ENCODE measurements at places on chromosomes 4 and X. TPM values are rescaled to one million over a fixed set of nuclear protein-coding genes. Genes with fewer than 3 reads are reported as not detected.

- H3K4me1 ChIP-seq = no peaks in the 10 kb centered on the region
- H3K4me3 ChIP-seq = no peak overlapping the region
Measured at GRCh38 chr4:37124800-37125199, 119.7 kb upstream of the NWD2 start.

DNA sequence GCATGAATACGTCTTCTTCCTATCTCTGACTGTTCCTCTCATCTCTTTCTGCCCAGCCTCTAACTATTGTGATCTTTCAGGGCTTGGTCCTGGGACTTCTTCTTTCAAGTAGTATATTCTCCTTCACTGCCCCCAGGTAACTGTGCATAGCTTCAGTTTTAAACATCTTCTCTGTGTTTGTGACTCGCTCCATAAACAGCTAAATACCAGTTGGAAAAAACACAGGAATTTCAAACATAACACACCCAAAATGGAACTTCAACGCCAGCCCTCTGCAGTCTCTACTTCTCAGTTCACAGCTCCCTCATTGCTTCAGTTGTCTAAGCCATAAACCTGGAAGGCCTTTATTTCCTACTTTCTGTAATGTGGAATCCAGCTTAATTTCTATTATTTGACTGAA, 16.6 kb downstream of the TRIML2 start:
- H3K4me3 ChIP-seq = no peak overlapping the region
- no peaks in the 10 kb centered on the region for H3K4me1 ChIP-seq
- no peaks in the 10 kb centered on the region for H3K36me3 ChIP-seq
- H3K27me3 ChIP-seq = no peaks in the 10 kb centered on the region
- no peak for DNase-seq

- H3K4me3 ChIP-seq = no peak overlapping the region
- H3K4me1 ChIP-seq = no peaks in the 10 kb centered on the region
- no peaks in the 10 kb centered on the region for H3K27me3 ChIP-seq
- H3K36me3 ChIP-seq = no peaks in the 10 kb centered on the region
- DNase-seq = no peak
- H3K27ac ChIP-seq = no peak overlapping the region
Measured at GRCh38 chr4:140969296-140969695, 164.0 kb downstream of the RNF150 start.

- H3K27me3 ChIP-seq = peaks cover 3% of the 10 kb centered on the region
- H3K36me3 ChIP-seq = no peaks in the 10 kb centered on the region
- DNase-seq = no peak
- no peak overlapping the region for H3K27ac ChIP-seq
- H3K4me3 ChIP-seq = peak overlapping the region; percentile 84
Measured at GRCh38 chrX:11786862-11787261, 28.8 kb downstream of the MSL3 start.

DNA sequence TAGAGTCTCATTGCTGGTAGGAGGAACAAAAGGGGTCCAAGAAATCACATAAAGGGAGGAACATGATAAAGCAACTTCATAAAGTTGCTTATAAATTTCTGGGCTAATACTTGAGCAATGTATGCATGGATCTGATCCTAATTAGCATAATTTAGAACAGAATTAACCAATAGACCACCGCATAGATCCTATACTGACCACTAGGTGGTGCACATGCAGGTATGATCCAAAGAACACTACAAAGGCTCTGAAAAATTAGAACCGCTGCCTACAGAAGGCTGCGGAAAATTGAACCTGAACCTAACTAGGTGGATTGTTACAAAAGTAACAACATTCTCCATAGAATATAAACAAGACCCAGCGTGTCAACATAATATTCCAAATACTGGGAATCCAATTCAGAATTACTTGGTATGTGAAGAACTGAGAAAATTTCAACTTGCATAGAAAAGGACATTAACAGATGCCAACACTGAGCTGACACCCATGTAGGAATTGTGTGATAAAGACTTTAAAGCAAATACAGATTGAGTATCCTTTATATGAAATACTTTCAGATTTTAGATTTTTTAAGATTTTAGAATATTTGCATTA, 23.3 kb downstream of the BRCC3 start:
- no peaks in the 10 kb centered on the region for H3K27me3 ChIP-seq
- no peaks in the 10 kb centered on the region for H3K4me1 ChIP-seq
- H3K27ac ChIP-seq = no peak overlapping the region
- H3K4me3 ChIP-seq = no peak overlapping the region
- peaks cover 3% of the 10 kb centered on the region for H3K36me3 ChIP-seq

- no peak overlapping the region for H3K4me3 ChIP-seq
- no peaks in the 10 kb centered on the region for H3K4me1 ChIP-seq
Measured at GRCh38 chrX:15946783-15947580, 92.4 kb upstream of the AP1S2 start.

DNA sequence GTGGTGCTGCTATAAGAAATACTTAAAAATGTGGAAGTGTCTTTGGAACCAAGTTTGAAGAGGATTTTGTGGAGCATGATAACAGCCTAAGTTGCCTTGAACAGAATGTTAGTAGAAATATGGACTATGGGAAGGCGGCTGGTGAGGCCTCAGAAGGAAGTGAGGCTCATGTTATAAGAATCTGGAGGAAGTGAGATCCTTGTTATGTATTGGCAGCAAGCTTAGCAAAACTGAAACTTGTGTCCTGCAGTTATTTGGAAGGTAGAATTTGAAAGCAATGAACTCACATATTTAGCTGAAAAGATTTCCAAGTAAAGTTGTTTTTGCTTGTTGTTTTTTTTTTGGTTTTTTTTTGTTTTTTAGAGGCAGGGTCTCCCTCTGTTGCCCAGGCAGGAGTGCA, 13.6 kb upstream of the MED14 start:
- H3K4me3 ChIP-seq = no peak overlapping the region
- no peak overlapping the region for H3K27ac ChIP-seq
- no peaks in the 10 kb centered on the region for H3K4me1 ChIP-seq
- H3K27me3 ChIP-seq = peaks cover 13% of the 10 kb centered on the region

DNA sequence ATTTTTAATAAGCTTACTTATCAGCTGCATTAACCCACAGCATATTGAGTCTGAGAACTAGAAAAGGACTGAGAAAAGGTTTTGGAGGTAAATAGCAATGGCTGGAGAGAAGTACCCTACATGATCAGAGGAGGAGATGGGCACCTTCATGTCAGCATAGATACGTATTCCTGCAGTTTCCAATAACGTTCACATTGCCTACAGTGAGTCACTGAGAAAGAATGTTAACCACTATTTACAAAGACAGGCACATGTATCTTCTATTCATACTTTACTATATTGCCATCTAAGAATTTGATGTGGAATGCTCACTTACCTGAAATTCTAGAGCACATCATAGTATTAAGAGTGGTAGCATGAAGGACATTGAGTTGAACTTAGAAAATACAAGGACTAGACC, 92.5 kb downstream of the TLL1 start:
- H3K4me1 ChIP-seq = no peaks in the 10 kb centered on the region
- H3K36me3 ChIP-seq = no peaks in the 10 kb centered on the region
- H3K27me3 ChIP-seq = no peaks in the 10 kb centered on the region
- DNase-seq = no peak
- H3K27ac ChIP-seq = no peak overlapping the region
- H3K4me3 ChIP-seq = no peak overlapping the region

GRCh38 chrX:65587616-65588526, 53.3 kb upstream of the LAS1L start:
- no peak overlapping the region for H3K27ac ChIP-seq
- peaks cover 4% of the 10 kb centered on the region for H3K27me3 ChIP-seq
- no peak for DNase-seq
- no peaks in the 10 kb centered on the region for H3K4me1 ChIP-seq

- H3K27me3 ChIP-seq = peaks cover 2% of the 10 kb centered on the region
- peak; percentile 56 for DNase-seq
- no peaks in the 10 kb centered on the region for H3K36me3 ChIP-seq
- peak overlapping the region; percentile 83 for H3K27ac ChIP-seq
- peak overlapping the region; percentile 86 for H3K4me3 ChIP-seq
Measured at GRCh38 chrX:41009850-41010846, 75.1 kb upstream of the USP9X start.

- H3K27me3 ChIP-seq = peaks cover 9% of the 10 kb centered on the region
- H3K27ac ChIP-seq = no peak overlapping the region
- DNase-seq = no peak
- no peaks in the 10 kb centered on the region for H3K36me3 ChIP-seq
- H3K4me1 ChIP-seq = no peaks in the 10 kb centered on the region
Measured at GRCh38 chrX:17848545-17849265, 12.4 kb downstream of the RAI2 start.

- no peak for DNase-seq
- no peaks in the 10 kb centered on the region for H3K4me1 ChIP-seq
- H3K27me3 ChIP-seq = peaks cover 1% of the 10 kb centered on the region
- H3K27ac ChIP-seq = no peak overlapping the region
- no peak overlapping the region for H3K4me3 ChIP-seq
- H3K36me3 ChIP-seq = peaks cover 3% of the 10 kb centered on the region
Measured at GRCh38 chrX:16603822-16604221, 46.1 kb upstream of the S100G start.

DNA sequence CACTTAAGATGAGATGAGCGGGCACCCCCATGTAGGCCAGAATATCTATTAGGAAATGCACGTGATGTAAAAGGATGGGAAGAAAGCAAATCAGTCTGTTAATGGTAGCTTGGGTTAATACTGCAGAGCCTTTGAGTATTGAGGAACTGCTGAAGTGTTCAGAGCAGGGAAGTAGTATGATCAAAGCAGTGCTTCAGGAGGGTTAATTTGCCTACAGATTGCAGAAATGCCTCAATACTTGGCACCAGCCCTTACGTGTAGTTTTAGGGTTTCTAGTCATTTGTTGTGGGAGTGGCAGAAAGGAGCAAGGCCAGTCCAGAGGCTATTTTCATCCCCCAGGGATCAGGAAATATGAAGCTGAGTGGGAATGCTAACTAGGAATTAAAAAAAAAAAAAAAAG, 19.7 kb downstream of the ZFX start:
- peaks cover 69% of the 10 kb centered on the region for H3K4me1 ChIP-seq
- no peak for DNase-seq
- peak overlapping the region; percentile 40 for H3K27ac ChIP-seq
- H3K27me3 ChIP-seq = peaks cover 8% of the 10 kb centered on the region
- no peak overlapping the region for H3K4me3 ChIP-seq

- no peak for DNase-seq
- no peak overlapping the region for H3K27ac ChIP-seq
- no peaks in the 10 kb centered on the region for H3K4me1 ChIP-seq
- H3K4me3 ChIP-seq = no peak overlapping the region
- no peaks in the 10 kb centered on the region for H3K27me3 ChIP-seq
Measured at GRCh38 chr4:72109959-72110497, 78.2 kb downstream of the NPFFR2 start.

DNA sequence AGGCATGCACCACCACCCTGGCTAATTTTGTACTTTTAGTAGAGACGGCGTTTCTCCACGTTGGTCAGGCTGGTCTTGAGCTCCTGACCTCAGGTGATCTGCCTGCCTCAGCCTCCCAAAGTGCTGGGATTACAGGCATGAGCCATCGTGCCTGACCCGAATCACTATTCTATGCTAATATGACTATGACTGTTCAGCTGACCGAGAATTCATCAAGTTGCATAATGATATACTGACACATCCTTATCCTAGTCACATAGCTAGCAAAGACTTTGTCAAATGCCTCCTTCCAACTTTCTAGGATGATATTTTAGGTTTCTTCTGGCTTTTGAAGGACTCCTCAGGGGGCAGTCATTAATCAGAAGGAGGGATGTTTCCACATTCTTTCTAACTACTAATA, 4.8 kb upstream of the GPM6B start:
- no peak overlapping the region for H3K4me3 ChIP-seq
- H3K36me3 ChIP-seq = no peaks in the 10 kb centered on the region

DNA sequence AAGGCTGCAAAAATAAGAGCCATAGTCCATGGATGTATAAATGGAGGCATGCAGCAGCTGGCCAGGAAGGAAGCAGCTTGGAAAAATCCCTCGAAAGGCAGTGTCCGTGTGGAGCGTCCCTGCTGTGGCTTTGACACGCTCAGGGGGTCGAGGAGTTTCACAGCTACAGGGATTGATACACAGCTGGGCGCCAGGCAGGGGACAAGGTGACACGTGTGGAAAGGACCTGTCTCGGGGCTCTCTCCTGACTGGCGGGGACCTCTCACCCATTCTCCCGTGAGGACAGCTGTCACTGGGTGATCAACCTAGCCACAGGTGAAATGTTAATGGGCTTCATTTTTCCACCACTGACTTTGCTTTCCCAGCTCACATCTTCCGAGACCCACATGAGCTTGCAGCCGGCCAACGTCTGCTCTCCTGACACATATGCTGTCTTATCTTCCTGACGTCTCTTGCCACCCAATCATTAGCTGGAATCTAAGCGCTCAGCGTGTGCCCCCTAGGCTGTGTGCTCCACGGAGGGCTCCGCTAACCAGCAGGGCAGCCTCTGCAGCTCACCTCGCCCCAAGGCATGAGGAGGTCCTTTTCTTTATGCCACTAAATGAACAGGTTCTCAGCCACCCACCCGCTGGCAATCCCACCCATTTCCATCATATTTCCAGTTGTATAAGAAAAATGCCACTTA, 89.4 kb upstream of the AFAP1 start:
- no peak for DNase-seq
- H3K27ac ChIP-seq = no peak overlapping the region
- no peaks in the 10 kb centered on the region for H3K36me3 ChIP-seq

GRCh38 chr4:112517067-112517634, 1.2 kb upstream of the NEUROG2 start:
- no peak overlapping the region for H3K27ac ChIP-seq
- H3K4me1 ChIP-seq = peaks cover 32% of the 10 kb centered on the region
- peak overlapping the region; percentile 54 for H3K4me3 ChIP-seq
- no peaks in the 10 kb centered on the region for H3K36me3 ChIP-seq
- DNase-seq = no peak

DNA sequence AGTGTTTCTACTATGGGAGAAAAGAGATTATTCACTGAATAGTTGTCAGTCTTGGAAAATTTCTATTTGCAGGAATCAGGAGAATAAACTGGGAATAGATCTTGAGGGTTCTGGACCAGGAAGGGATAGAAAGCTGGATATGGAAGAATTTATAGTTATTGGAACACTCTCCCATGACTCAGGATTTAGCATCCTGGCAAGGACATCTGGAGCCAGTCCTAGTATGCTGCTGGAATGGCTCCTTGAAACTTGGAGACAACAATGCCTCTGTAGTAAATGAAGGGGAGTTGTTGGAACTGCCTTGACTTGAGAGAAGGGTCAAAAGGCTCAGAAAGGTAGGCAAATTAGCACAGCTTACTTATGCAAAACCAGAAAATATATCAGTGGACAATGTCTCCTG, 23.5 kb upstream of the THOC2 start:
- DNase-seq = no peak
- H3K4me3 ChIP-seq = no peak overlapping the region
- no peaks in the 10 kb centered on the region for H3K36me3 ChIP-seq
- H3K27ac ChIP-seq = no peak overlapping the region

- H3K27ac ChIP-seq = no peak overlapping the region
- H3K4me1 ChIP-seq = no peaks in the 10 kb centered on the region
- H3K36me3 ChIP-seq = no peaks in the 10 kb centered on the region
- H3K4me3 ChIP-seq = no peak overlapping the region
Measured at GRCh38 chr4:22241415-22241814, 274.5 kb downstream of the ADGRA3 start.

Gene IDUA
- polyA plus RNA-seq = 12.2 TPM

Gene SMIM10
- not detected for polyA plus RNA-seq

Gene RASL11B
- polyA plus RNA-seq = not detected

Gene UGT2B11
- polyA plus RNA-seq = not detected

Gene IQCM
- not detected for polyA plus RNA-seq

Gene ZNF595
- 54.4 TPM for polyA plus RNA-seq

Gene SORBS2
- 5.8 TPM for polyA plus RNA-seq

Gene EVC2
- not detected for polyA plus RNA-seq

Gene CLGN
- polyA plus RNA-seq = not detected

Gene CWH43
- polyA plus RNA-seq = not detected
